T-helper 2 cell treated with Interferon-gamma antibody and Interleukin-4, amounts not matched to agents 100 ng/mL and 5 ng/mL, for 36 hours (primary cell): ENCODE measurements at places on chromosomes 5 and 9. TPM values are rescaled to one million over a fixed set of nuclear protein-coding genes. Genes with fewer than 3 reads are reported as not detected.

Gene WDR38
- total RNA-seq, result not detected in 2 replicates

Gene ARL14EPL
- not detected in 2 replicates for total RNA-seq

Gene PRR16
- not detected in 2 replicates for total RNA-seq

Gene TRIO
- total RNA-seq, result 13.3 and 17.2 TPM in 2 replicates

Gene SLC46A2
- total RNA-seq, result not detected in 2 replicates

Gene PCDHA11
- total RNA-seq, result not detected in 2 replicates

Gene UGCG
- 15.0 and 17.0 TPM in 2 replicates for total RNA-seq

Gene PDE8B
- total RNA-seq, result 0.20 and 0.43 TPM in 2 replicates

Gene SLC34A3
- not detected in 2 replicates for total RNA-seq

Gene ACOT12
- total RNA-seq, result not detected in 2 replicates

Gene SLC36A2
- not detected in 2 replicates for total RNA-seq

Gene TMEM252
- not detected in 2 replicates for total RNA-seq

Gene PCDHGA1
- 0.09 TPM in 2 replicates for total RNA-seq

Gene LCN12
- total RNA-seq, result 2.3 and 2.8 TPM in 2 replicates

Gene RANBP17
- not detected in 2 replicates for total RNA-seq

Gene NEUROG1
- not detected in 2 replicates for total RNA-seq

Gene FAM170A
- not detected in 2 replicates for total RNA-seq

Gene GABRB2
- not detected in 2 replicates for total RNA-seq

Gene PRDM12
- total RNA-seq, result 0.14 TPM in 1 of 2 replicates, not detected in the other

Gene FAM120A
- total RNA-seq, result 168 and 174 TPM in 2 replicates

Gene SAXO1
- total RNA-seq, result not detected in 2 replicates

Gene EPB41L4B
- total RNA-seq, result 0.11 TPM in 1 of 2 replicates, not detected in the other

Gene ZDHHC11B
- 0.07 and 0.09 TPM in 2 replicates for total RNA-seq

Gene OTP
- not detected in 2 replicates for total RNA-seq

Gene ARHGEF39
- 14.7 and 15.4 TPM in 2 replicates for total RNA-seq

Gene PLCXD3
- not detected in 2 replicates for total RNA-seq

Gene KCNMB1
- 0.05 TPM in 1 of 2 replicates, not detected in the other for total RNA-seq

Gene GZMA
- total RNA-seq, result 738 and 757 TPM in 2 replicates

Gene SLC6A7
- not detected in 2 replicates for total RNA-seq

Gene PCDHB13
- not detected in 2 replicates for total RNA-seq

Gene PCDHGC5
- total RNA-seq, result not detected in 2 replicates

Gene PCDHA3
- total RNA-seq, result not detected in 2 replicates

Gene MRPL36
- total RNA-seq, result 54.6 and 60.6 TPM in 2 replicates

Gene HBEGF
- total RNA-seq, result 7.4 and 7.6 TPM in 2 replicates

Gene PCDHGA4
- 0.43 and 0.45 TPM in 2 replicates for total RNA-seq

Gene C5orf58
- total RNA-seq, result not detected in 2 replicates

Gene PTCD2
- 7.9 and 8.0 TPM in 2 replicates for total RNA-seq

Gene LECT2
- not detected in 2 replicates for total RNA-seq

Gene CDX1
- not detected in 2 replicates for total RNA-seq

Gene ARID3C
- 0.14 TPM in 2 replicates for total RNA-seq

Gene DPYSL3
- total RNA-seq, result 0.07 and 0.09 TPM in 2 replicates

Gene PDGFRB
- 1.8 and 4.1 TPM in 2 replicates for total RNA-seq

Gene MEF2C
- 0.02 and 0.25 TPM in 2 replicates for total RNA-seq

Gene NIPAL4
- 0.48 and 0.82 TPM in 2 replicates for total RNA-seq

Gene CBY3
- 0.32 and 0.57 TPM in 2 replicates for total RNA-seq

Gene IL3
- 0.82 TPM in 2 replicates for total RNA-seq

Gene STC2
- 9.5 and 10.5 TPM in 2 replicates for total RNA-seq

Gene ARHGEF37
- 0.68 and 0.80 TPM in 2 replicates for total RNA-seq

Gene GLDC
- 0.27 and 0.34 TPM in 2 replicates for total RNA-seq

Gene BRD9
- 66.4 and 72.1 TPM in 2 replicates for total RNA-seq

Gene IFNB1
- total RNA-seq, result not detected in 2 replicates

Gene PRSS3
- total RNA-seq, result 0.27 and 0.77 TPM in 2 replicates

Gene SLCO6A1
- total RNA-seq, result not detected in 2 replicates

Gene PCA3
- not detected in 2 replicates for total RNA-seq

Gene PCDHGA12
- 0.16 and 0.18 TPM in 2 replicates for total RNA-seq

Gene PAX5
- total RNA-seq, result 0.11 and 0.20 TPM in 2 replicates

Gene C9orf153
- 0.25 and 0.82 TPM in 2 replicates for total RNA-seq

Gene MOB3B
- 0.34 and 0.39 TPM in 2 replicates for total RNA-seq

Gene TAS2R1
- not detected in 2 replicates for total RNA-seq
